ENCODE measurements at places on chromosomes 7 and 10.

- DNase-seq: no peak
These were observed 32.0 kb downstream of the CUL2 start for GRCh38 chr10:35058134-35058533.

DNA sequence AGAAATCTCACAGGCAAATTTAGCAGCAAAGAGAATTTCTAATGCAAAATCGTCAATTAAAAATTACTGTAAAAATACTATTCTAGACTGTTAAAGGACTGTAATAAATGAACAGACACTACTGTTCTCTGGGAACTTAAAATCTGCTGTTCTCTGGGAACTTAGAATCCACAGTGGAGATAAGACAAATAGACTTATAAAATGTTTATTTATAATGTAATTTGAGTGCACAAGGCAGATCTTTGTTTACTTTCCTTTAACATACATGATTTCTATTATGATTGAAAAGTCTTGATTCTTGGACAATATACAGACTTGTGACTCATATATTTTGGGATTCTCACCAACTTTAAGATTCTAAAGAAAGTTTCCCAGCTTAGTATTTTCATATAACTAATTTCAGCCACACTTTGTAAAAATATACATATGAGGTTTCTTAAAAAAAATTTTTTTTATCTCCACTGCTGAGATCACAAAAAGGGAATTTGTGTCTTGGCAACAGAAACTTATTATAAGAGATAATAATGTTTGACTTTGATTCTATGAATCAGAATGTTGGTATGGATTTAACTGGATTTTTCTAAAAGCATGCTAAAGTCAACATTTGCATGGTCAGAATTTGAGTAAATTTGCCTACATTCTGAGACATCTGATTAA, 166.3 kb upstream of the RHOBTB1 start:
- DNase-seq: no peak

- DNase-seq: no peak
These were observed 198.0 kb downstream of the CSTF2T start for GRCh38 chr10:51501396-51501795.

DNA sequence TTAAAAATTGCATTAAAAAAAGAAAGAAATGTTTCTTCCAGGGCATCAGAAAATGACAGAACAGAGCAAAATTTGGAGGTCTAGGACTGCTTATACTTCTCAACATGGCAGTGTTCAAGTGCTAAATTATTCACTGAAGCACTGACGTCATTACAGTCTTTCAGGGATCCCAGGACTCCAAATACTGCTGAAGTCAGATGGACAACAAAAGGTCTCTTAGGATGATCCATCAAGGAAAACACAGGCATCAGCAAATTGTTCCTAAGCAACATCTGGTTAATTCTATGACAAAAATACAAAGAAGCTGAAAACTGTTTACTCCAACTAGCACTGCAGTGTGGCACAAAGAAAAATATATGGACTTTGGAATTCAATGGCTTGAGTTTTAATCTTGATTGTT, 52.1 kb downstream of the PDK4 start:
- DNase-seq: no peak

- no peak for DNase-seq
These were observed 175.4 kb downstream of the SKAP2 start for GRCh38 chr7:26688936-26689506.

- no peak for DNase-seq
These were observed 1612.4 kb upstream of the LRRTM3 start for GRCh38 chr10:65313406-65313805.

DNA sequence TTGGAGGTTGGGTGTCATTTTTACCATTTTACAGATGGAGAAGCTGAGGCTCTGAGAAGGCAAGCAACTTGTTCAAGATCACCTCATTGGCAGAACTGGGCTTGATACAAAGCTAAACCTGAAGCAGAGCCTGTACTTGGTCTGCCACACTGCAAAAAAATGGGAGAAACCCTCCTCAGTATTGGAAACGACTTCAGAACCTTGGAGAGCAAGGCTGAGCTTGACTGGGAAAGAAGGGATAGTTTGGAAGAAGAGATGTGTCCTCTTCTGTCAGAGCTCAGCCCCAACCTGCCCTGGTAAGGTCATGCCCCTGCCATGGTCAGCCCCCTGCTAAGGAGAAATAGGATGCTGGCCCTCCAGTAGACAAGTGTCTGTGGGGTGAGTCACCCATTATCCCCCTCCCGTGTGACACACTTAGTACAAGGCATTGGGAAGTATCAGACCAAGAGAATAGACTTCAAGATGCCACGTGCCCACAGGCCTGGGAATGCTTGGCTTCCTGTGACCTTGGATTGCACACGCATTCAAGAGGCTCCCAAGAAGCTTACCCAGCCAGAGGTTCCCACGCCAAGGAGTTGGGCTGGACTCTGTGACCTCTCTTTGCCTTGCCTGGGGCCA, 56.2 kb upstream of the SMNDC1 start:
- DNase-seq: no peak

- DNase-seq: no peak
These were observed 37.0 kb downstream of the TBC1D12 start for GRCh38 chr10:94439275-94439861.

GRCh38 chr10:78248651-78249464, 215.2 kb downstream of the RPS24 start:
- DNase-seq: peak; percentile 33

DNA sequence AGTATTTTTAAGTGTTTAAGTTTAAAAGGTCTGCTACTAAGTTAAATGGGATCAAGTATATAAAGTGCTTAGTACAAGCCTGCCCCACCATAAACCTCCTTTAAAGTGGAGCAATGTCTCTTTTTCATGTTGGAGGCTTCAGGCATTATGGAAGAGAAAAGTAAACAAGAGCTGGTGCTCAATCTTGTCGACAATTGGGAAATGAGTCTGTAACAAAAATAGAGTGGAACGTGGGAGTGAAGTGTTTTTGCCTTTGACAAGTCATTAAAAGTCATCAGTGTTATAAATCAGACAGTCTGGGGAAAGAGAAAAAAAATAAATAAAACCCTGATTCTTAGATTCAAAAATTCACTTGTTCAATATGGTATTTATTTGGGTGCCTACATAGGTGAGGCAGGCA, 44.7 kb downstream of the DNAJC12 start:
- no peak for DNase-seq

DNA sequence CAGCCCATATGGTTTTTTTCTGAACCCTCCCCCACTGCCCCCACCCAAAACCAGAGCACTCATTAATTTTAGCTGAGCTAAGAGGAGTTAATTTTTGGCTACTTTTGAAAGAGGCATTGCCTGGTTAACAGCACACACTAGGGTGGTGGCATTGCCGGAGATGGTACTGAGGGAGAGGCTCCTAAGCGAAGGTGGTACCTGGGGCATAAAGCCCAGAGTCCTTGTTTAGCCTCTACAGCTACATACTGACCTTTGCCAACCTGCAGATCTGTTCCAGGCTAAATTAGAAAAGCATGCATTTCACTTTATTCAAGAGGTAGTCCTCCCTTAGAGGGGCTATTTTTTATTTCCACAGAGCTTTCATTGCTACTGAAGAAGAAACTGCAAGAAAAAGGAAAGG, 172.8 kb upstream of the AGK start:
- no peak for DNase-seq

DNA sequence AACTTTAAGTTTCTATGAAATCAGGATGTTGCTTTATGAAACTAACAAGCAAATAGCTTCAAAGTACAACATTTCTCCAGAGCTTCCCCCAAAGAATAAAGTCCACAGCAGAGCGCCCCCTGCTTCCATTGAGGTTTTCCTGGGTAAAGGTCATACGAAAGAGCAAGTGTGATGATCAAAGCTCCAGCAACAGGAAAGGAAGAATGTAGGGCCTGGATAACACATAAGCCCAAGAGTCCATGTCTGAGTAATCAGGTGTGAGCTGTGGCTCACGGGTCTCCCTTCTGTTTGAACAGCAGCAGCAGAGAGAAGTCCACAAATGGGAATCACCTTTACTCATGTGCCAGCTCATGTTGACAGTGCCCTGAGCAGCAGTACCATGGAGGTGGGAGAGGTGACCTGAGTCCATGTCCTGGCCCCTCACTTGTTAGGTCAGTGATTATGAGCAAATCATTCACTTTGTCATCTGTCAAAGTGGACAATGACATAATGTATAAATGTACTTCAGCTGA, 50.5 kb downstream of the MRPL32 start:
- DNase-seq: no peak

DNA sequence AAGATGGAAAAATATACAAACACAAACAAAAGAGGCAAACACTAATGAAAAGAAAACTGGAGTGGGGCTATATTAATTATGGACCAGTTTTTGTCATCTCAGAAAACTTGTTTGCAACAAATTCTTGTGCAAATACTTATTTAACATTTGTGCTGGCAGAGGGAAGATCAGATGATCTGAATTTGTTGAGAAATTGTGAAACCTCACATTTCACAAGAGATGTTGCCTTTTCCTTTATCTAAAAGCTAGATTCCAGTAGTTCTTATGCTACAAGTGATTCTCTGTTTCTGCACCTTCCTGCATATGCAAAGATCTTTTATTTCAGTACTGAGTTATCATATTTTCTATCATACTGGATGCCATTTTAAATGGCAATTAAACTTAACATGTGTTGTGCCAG, 320.7 kb downstream of the SUGCT start:
- no peak for DNase-seq

DNA sequence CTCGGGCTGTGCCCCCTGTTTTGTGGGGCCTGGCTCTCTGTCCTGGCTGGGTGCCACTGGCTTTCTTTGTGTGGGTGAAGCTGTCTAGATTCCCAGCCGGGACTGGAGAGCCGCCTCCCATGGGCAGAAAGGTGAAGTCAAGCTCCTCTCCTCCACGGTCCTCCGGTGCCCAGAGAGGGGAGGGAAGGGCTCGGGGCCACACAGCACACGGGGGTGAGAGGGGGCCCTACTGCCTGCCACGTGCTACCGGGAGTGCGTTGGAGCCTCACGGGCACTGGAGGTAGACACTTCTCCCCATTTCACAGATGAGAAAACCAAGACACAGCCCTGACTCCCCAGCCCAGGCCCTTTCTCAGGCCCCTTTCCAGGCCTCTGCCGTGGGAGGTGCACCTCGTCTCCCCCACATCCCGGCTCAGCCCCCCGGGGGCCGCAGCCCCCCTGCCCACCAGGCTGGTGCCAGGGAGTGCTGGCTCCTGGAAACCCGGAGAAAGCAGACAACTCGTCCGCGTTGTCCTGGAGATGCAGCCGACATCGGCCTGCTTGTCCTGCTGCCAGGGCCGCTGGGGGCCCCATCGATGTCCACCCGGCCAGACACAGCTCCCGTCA, 55.8 kb downstream of the UNCX start:
- no peak for DNase-seq

DNA sequence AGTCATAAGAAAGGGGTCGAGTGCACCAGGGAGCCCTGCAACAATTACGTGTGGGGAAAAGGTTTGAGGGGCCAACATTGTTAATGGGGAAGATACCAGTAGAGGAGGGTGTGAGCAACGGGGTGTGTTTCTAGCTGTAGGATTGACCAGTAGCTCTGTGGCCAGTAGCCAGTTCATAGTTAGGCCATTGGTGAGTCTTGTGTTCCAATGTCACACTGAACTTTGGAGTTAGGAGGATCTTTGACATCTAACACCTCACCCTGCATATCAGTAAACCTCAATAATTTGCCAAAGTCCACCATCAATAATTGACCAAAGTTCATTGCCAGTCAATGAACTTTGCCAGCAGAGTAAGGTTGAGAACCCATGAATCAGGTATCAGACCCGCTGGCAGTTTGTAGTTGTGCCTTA, 168.8 kb downstream of the CPED1 start:
- DNase-seq: no peak

- DNase-seq: no peak
These were observed 55.9 kb upstream of the MYL10 start for GRCh38 chr7:101684983-101685330.

GRCh38 chr7:148587076-148587475, 3.5 kb upstream of the C7orf33 start:
- DNase-seq: no peak

- DNase-seq: no peak
These were observed 123.1 kb downstream of the NRBF2 start for GRCh38 chr10:63256009-63256773.

DNA sequence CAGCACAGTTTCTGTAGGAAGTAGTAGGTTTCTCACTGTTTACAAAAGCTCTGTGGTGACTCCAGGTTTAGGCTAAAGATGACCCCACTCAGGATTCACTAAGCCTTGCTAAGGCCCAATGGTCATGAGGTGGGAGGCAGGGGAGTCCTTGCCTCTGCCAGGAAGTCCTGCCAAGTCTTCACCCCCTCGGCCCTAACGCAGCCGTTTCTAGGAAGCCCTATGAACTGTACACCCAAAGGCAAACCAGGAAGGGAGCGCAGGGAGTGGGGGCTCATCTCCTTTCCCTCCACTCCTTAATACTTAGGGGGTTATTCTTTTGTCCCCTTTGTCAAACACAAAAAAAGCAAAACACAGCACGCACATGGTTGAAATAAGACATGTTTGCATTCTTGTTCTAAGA, 64.6 kb downstream of the CTBP2 start:
- no peak for DNase-seq

GRCh38 chr10:132283604-132284382, 24.0 kb downstream of the STK32C start:
- DNase-seq: no peak

GRCh38 chr7:141874787-141875186, 33.5 kb upstream of the PRSS37 start:
- no peak for DNase-seq

DNA sequence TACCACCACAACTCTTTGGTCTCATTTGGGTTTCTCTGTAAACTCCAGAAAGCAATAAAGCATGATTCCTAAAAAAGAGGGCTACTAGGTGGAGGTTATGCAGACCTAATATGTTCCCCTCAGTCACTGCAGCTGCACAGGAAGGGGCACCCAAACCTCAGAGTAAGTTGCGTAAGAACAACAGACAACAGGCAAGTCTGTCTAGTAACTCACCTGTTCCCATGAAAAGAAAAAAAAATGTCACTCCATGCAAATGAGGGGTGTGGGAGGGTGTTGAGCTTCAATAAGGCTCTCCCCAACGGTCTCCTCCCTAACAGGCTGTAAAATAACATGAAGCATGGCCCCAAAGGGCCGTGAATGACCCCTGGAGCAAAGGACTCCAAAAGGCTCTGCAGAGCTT, 461.4 kb downstream of the KCNMA1 start:
- DNase-seq: no peak

All from caudate nucleus (tissue), 63 donors.